HFFc6 (cell line): ENCODE measurements at places on chromosomes 5 and 9.

GRCh38 chr9:134065612-134066419 is 2.0 kb downstream of the BRD3 start:
- DNase-seq, result peak; percentile 70

DNA sequence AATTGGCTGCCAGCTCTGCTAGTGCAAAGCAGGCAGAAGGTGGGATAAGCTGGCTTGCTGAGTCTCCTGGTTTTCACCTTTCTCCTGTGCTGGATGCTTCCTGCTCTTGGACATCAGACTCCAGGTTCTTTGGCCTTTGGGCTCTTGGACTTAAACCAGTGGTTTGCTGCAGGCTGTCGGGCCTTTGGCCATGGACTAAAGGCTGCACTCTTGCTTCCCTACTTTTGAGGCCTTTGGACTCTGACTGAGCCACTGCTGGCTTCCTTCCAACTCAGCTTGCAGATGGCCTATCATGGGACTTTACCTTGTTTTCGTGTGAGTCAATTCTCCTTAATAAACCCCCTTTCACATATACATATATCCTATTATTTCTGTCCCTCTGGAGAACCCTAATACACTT is 1293.9 kb upstream of the CDH6 start:
- DNase-seq, result no peak

DNA sequence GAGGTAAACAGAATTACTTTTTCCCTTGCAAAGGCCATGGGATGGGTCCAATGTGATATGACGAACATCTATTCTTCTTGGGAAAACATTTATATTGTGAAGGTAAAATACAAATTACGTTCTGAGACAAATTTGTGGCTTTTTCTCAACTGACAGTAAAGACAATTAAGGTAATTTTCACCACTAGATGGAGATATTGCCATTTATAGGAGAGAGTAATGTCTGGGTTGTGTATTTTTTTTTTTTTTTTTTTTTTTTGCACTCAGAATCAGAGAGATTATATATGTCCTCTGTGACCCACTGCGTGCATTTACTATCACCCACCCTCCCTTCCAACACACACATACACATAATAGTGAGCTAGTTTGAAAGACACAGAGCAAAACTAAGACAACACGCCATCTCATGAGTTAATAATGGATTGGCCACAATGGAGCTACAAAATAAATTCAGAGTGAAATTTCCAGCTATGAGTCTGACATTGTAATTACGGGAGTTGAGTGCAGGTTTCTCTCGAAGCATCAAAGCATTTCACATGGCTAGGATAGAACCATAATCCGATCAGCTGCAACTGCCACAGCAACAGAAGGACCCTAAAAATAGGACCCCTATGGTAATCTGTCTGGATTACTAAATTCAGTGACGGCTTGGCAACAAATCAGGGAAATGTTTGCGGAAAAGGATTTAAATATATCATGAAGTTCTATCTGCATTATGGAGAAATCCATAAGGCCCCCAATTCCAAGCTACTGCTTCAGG is 49.2 kb downstream of the ANXA1 start:
- peak; percentile 36 for DNase-seq

DNA sequence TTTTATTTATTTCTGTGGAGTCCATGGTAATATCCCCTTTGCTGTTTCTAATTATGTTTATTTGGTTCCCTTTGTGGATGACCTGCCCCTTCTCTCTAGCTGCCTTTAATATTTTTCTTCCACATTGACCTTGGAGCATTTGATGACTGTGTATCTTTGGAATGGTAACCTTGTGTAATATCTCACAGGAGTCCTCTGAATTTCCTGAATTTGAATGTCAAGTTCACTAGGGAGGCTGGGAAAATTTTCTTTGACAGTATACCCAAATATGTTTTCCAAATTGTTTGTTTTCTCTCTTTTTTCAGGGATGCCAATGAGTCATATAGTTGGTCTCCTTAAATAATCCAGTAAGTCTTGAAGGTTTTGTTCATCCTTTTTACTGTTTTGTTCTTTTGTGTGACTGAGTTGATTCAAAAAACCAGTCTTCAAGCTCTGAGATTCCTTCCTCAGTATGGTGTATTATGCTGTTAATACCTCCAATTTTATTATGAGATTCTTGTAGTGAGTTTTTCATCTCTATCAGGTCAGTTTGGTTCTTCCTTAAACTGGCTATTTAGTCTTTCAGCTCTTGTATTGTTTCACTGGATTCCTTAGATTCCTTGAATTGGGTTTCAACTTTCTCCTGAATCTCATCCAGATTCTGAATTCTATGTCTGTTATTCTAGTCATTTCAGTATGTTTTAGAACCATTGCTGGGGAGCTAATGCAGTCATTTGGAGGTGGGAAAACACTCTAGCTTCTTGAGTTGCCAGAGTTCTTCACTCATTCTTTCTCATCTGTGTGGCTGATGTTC is 349.0 kb upstream of the TARS1 start:
- peak; percentile 77 for DNase-seq

DNA sequence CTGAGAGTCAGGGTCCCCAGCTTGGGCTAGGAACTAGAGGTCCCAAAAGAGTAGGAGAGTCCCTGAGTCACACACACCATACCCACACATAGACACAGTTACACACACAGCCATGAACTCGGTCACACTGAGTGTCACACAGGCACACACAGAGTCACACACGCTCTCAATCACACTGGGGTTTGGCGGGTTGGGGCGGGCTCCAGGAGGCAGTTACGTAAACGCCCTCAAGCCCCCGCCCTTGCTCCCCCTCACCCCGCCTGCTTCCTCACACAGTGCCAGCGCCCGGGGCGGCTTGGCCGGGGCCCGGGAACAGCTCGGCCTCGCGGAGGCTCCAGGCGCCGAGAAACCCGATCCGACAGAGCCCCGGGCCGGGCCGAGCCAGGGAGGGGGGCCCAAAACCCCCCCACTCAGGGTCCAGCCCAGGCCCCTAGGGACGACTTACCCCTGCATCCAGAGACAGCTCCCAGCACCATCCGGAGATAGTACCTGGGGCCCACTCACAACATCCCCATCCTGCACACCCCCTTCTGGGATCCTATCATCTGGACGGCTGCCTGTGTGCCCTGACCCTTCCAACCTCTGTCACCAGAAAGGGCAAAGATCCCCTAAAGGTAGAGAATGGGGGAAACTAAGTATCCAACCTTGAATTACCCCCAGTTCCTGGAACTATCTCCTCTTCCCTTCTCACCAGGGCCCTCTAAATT is 3.5 kb upstream of the CNTFR start:
- DNase-seq, result no peak

- DNase-seq, result no peak
Observed at GRCh38 chr5:130893006-130893405, 272.1 kb downstream of the HINT1 start.

GRCh38 chr9:3331801-3332200 is 194.0 kb downstream of the RFX3 start:
- DNase-seq, result no peak

GRCh38 chr5:135012951-135013391 is 21.1 kb downstream of the PITX1 start:
- DNase-seq, result no peak

DNA sequence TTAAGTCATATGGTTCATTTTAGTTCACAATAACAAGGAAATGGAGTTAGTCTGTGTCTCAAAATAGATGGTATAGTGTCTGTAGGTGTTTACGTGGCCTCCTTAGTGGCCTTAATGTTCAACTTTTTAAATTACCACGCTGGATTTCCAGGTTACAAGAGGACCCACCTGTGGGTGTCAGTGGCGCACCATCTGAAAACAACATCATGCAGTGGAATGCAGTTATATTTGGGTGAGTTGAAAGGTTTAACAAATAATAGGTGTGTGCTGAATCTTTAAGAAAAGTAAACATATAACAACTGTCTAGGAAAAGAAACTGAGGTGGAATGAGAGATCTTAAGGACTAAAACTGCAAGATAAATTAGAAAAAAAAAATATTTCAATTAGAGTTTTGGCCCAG is 2.9 kb downstream of the UBE2B start:
- no peak for DNase-seq

DNA sequence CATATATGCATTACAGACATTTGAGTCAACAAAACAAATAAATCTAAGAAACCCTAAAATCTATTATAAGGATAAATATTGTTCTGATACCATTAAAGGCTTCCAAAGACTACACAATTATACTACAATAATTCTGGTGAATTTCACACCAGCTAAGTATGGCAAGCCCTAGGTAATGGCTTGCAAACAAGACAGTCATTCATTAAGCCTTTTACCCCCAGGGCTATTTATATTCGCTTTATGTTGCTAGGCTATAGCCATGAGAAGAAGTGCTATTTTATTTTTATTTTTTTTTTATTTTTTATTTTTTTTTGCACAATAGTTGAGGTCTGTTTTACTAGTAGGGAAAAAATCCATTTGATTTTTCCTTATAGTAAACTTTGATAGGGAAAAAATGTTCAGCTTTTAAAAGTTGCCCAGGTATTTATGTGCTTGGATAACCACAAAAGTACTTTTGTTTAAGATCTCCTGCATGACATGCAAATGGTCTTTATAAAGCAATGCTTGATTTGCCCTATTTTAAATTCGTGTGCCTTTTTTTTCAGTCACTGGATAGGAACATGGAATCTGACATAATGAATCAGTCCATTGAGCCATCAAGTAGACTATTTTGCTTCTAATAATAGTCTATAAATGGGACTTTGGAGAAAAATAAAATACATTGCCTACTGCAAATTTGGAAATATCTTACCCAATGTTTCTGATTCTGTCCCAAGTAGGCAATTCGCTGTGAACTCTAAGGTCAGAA is 946.3 kb upstream of the COX7C start:
- no peak for DNase-seq
